NCI-H2029 (cell line): ENCODE measurements at places on chromosomes 3 and 15.

GRCh38 chr3:156553705-156554356 lies 1.1 kb downstream of the SSR3 start:
- no peak for DNase-seq

DNA sequence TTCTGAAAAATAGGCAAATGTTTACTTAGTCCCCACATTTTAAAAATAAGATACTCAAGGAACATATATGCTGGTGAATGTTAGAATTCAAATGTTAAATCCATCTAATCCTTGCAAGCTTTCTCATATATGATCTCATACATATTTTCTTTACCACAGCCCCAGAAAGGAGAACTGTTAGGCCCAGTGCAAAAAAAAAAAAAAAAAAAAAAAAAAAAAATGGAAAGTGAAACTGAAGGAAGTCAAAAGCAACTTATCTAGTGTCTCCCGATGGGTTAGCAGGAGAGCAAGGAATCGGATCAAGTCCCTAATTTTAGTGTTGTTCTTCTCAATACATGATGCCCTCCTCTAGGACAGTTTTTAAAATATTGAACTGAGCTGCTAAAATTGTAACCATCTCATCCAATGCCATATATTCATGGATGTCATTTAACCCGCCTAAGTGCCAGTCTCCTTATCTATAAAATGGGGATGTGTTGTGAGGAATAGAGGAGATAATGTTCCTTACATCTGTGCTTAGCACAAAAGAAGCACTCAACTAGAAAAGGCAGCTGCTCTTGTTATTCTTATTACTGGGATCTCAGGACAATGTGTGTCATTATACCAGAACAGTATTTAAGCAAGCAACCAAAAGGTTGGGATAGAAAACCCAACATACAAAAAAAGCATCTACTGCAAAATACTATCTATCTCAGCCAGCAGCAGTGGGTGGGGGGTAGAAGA lies 279.7 kb downstream of the MAGI1 start:
- DNase-seq = no peak

GRCh38 chr15:101615986-101616848 lies 36.0 kb downstream of the TM2D3 start:
- DNase-seq = no peak

- DNase-seq = no peak
Observed at GRCh38 chr15:86101818-86102217, 22.1 kb downstream of the AGBL1 start.

DNA sequence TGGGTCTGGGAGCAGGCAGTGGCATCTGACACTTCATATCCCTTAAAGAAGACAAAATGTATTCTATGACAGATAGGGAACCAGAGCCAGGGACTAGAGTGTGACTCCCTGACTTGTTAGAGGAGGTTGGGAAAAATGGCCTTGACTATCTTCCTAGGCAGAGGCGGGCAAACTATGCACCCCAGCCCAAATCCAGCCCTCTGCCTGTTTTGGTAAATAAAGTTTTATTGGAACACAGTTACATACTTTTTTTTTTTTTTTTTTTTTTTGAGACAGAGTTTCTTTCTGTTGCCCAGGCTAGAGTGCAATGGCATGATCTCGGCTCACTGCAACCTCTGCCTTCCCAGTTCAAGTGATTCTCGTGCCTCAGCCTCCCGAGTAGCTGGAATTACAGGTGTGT lies 47.3 kb downstream of the QTRT2 start:
- DNase-seq = no peak

DNA sequence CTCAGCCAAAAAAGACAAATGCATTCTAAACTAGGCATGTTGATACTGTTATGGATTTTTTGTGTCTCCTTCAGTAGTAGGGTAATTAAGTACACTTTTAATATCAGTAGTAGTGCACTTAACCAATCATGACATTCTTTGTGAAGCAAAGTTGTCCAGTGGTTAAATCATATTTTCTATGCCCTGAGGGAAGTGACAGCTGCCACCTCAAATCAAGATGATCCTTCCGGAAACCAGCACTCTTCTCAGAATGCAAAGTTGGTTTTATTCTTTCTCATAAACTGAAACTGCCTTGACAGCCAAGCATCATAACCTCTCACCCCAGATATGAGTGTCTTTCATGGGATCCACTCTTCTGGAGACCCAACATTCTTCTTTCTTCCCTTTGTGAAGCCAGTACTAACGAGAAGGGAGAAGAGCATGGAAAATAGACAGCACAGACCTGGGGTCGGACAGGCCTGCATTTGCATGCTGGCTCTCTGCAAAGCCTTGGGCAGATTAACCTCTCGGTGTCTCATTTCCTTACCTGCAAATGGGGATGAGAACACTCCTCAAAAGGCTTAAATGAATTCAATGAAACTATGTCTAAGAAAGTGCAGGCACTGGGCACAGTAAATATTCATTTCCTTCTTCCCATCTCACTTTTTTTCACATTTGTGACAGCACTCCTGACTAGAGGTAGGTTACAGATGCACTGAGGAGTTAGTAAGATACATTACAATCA lies 13.2 kb downstream of the AAGAB start:
- DNase-seq = no peak

GRCh38 chr3:172787746-172788145 lies 37.2 kb downstream of the ECT2 start:
- DNase-seq = no peak

GRCh38 chr15:63203451-63204090 lies 14.2 kb downstream of the RAB8B start:
- no peak for DNase-seq

DNA sequence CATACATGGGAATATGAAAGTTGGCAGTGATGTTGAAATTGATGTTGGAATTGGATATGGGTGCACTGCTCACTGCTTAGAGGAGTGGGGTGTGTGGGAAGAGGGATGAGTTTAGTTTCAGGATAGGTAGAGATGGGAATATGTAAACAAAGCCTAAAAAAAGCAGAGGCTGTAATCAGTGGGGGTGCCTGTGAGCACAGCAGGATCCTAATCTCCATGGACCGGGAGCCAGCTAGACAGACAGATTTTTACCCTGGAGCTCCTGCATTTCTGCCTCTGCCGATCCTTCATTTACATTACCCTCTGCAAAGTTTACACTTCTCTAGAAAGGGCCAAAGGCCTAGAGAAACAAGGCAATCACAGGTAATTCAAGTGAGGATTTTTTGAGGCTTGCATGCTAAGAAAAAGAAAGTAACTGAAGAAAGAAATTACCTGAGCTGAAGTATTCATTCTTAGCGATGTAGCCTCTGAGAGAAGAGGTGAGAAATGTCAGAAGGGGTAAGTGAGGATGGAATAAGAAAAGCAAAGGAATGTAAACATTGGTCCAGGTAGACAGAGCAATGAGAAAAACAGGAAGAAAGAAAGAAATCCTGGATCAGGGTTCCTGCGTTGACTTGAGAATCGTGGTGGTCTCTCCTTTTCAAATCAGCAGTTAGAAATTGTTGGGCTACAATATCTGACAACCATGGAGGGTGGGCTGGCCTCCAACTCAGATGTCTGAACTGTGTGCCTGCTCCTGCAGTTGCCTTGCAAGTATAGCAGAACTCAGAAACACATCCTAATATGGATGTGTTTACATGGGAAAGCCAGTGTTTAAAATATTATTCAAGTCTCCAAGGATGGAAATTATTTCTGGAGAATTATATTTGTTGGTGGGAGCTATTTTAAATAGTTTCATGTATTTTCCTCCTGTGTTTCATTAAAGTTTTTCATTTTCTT lies 79.8 kb downstream of the CRTC3 start:
- DNase-seq = no peak

- no peak for DNase-seq
Observed at GRCh38 chr15:90959894-90960293, 5.2 kb downstream of the RCCD1 start.

DNA sequence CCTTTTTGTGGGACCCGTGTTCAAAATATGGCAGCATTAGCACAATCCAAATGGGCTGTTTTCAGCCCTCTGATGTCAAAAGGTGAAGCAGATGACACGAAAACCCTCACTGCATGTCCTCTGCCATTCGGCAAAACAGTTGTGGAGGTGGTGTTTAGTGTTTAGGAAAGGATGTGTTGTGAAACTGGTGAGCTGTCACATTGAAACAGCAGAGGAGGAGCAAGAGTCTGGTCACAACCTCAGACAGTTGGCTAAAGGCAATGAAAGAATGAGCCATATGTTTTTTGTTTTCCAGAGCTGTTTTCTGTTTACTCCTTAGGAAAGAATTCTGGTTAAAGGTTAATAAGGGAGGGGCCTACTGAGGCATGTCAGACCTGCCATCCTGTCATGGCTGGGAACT lies 140.7 kb downstream of the VPS8 start:
- no peak for DNase-seq
